ENCODE measurements at places on chromosomes 7 and 10. TPM values are rescaled to one million over a fixed set of nuclear protein-coding genes. Genes with fewer than 3 reads are reported as not detected.

- no peak for DNase-seq
Observed at GRCh38 chr7:20834656-20835055, 48.0 kb upstream of the SP8 start.

GRCh38 chr10:16950656-16951601 is 133.7 kb upstream of the RSU1 start:
- no peak for DNase-seq

DNA sequence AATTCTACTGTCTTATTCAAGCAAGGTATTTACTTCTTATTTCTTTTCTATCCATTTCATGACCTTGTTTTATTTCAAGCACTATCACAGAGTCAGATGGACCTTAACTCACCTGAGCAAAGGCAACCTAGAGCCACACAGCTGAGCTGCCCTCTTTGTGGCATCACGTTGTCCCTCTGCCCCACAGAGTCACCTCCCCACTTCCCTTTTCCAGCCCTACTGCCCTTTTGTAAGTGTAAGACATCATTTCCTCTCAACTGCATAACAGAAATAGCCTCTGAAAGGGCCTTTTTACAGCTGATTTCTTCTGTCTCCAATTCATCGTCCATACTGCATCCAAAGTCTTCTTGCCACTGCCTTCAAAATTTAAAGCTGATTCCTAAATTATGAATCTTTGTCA is 946.0 kb downstream of the NRG3 start:
- DNase-seq: no peak

Gene TMEM236
- total RNA-seq: 0.18 TPM

- no peak for DNase-seq
Observed at GRCh38 chr7:113044394-113044793, 42.2 kb downstream of the GPR85 start.

Measured in activated naive CD4-positive, alpha-beta T cell treated with anti-CD3 and anti-CD28 coated beads, Interleukin-2, amount 50 U/mL, for 72 hours (primary cell).